ENCODE measurements at places on chromosomes 3 and 15.

- DNase-seq, result no peak
Observed at GRCh38 chr3:21417991-21418390, 333.0 kb downstream of the ZNF385D start.

DNA sequence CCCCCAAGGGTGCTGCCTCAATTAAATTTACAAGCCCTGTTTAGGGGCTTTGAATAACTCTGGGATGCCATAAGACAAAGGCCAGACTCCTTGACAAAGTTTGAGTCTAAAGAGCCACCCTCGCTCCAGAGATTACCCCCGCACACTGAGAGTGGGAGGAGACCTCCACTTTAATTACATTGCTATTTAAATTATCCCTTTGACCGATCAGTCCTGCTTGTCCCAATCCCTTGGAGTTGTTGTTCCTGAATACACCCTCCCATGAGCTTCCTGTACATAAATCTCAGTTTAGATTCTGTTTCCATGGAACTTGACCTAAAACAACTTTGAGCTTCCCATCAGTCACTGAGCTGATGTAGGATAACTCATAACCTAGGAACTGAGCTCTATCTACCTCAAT is 596.3 kb downstream of the PYDC2 start:
- DNase-seq, result no peak

DNA sequence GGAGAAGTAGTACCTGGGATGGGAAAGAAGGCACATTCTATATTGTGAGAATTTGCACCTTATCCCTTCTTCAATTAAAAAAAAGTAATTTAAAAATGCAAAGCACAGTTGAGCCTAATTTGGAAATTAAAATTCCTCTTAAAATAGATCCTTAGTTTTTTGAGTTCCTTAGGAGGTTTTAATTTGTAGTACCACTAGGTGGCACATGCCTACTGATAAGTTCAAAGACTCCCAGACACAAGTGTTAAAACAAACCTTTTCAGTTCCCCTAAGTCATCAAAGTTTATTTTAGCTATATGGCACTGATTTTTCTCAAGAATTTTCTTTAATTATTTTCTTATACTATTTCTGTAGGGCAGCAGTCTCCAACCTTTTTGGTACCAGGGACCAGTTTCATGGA is 127.6 kb upstream of the AZI2 start:
- no peak for DNase-seq

DNA sequence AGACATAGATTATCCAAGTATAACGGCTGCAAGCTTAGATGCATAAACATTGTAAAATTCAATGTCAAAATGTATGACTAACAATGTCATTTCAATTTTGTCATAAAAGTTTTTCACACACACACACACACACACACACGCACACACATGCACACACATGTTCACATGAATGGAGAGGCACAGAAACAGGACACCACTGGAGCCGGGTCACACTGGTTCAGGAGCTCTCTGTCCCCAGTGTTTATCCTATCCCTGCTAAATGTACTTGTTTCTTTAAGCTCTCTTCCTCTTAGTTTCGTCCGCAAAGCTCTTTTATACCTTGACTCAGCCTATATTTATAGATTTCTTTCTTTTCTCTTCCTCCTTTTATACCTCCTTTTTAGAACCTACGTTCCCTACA is 249.9 kb downstream of the CADPS start:
- no peak for DNase-seq

DNA sequence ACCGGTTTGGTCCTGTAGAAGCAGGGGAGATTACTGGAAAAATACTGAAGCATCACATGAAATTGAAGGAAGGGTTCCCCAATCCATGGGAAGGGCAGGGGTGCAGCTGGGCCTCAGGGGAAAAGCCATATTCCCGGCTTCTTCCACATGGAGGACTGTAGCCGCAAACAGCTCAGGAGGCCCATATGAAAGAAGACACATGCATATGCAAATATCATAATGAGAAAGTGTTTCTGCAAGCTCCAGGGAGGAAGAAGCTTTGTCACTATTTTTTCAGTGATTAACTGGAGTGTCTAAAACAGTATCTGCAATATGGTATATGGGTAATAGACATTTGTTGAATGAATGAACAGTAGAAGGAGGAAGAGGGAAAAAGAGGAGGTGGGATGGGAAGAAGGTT is 19.1 kb downstream of the DPH3 start:
- no peak for DNase-seq

DNA sequence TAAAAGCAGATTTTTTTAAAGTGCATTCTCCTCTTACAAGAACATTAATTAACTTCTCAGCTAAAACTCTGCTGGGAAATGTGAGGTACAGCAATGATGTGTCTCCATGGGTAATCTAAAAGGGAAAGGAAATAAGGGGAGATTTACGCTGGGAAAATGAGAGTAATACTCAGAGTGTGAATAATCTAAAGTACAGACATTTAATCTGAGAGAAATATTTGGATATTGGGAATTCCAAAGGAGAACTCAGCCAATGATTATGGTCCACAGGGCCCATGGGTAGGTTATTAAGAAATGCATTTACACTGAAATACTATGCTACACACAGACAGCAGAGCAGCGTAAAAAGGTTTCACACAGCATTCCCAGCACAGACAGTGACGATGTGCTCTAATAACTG is 229.9 kb downstream of the MAGI1 start:
- DNase-seq, result no peak

- no peak for DNase-seq
Observed at GRCh38 chr3:140198242-140198641, 263.3 kb downstream of the CLSTN2 start.

DNA sequence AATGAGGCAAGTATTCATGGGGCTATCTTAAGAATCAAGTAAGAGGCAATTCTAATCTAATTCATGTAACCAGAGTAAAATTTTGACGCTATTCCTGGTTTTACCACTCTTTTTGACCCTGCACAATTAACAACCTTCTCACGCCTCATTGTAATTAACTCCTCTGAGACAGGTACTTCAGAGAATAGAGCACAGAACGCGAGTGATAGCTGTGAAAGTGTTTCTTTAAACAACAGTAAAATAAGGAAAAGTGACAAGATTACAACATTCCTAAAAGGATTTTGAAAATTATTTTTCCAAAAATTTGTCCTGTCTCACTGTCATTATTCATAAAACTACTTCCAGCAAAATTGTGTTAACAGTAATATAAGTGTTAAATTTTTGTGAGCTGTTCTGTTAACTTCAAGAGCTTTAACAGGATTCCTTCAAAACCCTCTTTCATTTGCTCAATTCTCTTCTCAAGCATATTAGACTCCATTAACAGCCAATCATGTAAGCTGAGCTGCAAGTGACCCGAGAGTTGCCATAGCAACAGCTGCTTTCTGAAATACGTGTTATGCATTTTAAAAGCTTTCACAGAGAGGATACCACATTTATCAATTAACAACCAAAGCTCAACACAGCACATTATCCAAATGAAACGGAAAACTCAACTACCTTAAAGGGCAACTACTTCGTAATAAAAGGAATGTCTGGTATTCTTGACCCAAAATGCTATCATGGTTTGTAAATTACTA is 93.1 kb downstream of the STAG1 start:
- no peak for DNase-seq

DNA sequence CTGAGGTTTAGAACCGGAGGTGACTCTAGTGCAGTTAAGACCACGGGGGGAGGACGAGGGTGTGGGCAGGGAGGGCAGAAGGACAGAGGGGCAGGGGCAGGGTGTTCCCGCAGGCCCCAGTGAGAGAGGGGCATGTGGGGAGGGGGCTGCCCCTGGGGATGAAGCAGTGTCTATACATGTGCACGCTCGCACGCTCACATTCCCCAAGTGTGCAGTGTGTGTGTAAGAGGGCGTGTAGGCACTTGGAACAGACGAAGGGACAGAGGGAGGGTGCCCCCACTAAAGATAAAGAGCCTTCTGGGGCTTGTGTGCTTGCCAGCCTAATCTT is 69.5 kb upstream of the MEF2A start:
- no peak for DNase-seq

- DNase-seq, result no peak
Observed at GRCh38 chr15:82139823-82140268, 94.0 kb upstream of the MEX3B start.

DNA sequence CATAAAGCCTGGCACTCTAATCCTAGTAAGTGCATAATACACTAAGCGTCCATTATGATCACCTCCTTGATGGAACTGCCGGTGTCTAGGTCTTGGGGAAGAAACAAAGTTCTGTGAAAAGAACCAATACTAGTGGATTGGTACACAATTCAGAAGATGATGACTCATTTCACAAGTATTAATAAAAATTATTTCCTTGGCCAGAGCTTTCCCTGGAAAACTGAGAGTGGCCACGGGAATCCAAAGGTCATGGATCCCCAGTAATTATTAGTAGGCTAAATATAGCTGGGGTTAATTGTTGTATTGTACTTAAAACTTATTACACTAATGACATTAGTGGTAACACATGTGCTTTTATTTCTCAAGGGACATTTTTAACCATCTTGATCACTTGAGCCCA is 808.0 kb upstream of the NR2F2 start:
- no peak for DNase-seq

DNA sequence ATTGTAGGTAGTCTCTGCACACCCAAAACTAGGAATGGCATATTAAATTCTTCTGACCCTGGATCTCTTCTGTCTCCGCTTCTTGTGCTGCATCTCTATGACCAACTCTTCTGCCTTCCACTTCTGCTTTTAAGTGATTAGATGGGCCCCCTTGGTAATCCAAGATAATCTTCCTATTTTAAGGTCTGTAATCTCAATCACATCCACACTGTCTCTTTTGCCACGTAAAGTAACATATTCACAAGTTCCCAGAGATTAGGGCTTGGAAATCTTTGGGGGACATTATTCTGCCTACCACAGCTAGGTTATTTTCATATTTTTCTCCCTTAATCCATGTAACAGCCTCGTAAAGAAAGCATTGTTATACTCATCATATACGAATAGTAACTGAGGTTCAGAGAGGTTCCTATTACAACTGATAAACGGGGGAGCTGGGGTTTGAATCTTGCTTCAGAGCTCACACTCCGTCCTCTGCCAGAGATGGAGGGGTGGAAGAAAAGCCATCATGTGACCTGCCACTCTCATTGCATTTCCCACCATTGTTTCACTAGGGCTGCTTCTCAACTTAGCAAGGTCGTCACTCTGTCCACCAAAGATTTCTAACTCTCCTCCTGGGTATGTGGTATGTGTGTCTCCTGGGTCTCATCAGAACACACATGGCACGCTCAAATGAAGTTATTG is 6.6 kb upstream of the CD47 start:
- DNase-seq, result no peak

- DNase-seq, result no peak
Observed at GRCh38 chr3:127706785-127707351, 34.1 kb downstream of the ABTB1 start.

DNA sequence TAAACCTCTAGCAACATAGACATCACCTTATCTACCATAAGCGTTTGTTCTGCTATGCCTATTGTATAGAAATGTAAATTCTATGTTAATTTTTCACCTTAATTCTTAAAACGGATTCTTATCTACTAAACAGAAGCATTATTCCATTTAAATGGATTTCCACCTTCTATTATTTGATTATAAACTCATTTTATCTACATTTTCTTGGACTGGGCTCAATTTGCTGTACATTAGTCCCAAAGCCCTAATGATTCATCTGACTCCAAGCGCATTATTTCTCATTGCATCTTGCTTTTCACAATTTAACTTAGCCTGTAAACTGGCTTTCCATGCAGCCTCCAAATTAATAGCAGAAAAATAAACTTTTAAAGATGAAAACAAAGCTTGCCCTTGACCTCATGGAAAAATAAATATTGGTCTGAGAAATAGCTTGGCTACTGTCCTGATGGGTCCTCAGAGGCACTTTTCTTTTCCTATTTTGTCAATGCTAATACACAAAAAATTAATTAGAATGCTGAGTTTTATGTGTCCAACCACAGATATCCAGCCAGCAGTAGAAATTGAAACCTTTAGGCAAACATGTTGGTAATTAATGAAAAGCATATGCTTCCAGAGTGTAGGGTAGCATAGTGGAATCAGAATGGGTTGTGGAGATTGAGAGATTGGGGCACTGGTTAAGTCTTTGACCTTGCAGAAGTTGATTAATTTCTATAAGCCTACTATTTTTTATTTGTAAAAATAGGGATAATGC is 81.4 kb upstream of the CFAP20DC start:
- DNase-seq, result no peak

DNA sequence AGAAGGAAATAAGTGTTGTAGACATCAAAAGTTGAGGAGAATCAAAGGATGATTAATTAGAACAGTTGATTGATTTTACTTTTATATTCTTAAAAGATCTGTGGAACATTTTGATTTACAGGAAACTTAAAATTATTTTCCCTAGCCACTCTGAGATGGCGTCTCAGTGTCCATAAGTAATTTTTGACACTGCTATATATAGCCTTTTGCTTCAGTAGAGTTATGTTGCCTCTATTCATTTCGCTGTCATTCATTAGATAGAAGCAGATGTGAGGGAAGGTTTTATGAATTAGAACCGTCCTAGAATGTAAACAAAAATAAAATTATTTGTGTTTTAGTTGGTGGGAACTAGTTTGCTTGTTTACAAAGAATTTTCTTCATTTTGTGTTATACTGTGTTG is 51.1 kb upstream of the EIF3J start:
- DNase-seq, result no peak

DNA sequence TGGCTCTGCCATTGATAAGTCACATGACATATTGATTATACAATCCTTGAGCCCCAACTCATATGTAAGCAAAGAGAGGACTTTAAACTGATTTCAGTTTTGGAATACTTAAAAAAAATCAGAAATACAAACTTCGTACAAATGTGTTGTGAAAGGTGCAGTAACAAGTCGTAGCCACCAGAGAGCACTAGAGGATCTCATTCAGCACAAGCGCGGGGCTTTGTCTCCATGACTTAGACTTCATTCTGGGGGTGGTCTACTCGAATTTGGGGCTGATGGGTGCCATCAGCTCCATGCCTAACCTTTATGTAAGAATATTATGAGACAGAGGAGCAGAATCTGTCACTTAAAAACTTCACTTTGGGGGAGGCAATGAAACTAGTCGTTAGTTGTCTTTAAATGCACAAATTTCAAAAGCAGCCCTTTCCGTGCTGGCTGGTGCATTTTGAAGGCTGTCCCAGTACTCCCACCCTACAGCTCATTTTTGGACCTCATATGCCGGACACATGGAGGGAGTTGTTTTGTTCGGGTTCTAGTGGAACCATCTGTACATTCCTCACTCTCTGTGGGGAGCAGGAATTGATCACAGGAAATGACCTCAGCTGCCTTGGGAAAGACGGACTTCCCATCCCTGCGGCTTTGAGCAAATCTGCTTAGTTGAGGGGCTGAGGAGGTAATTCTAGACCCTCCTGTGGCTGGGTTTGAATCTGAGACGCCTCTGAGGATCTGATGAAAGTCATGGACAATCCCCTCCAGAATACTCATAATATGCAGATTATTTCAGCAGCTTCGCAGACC is 27.5 kb upstream of the MASP1 start:
- DNase-seq, result peak; percentile 13

- DNase-seq, result peak; percentile 29
Observed at GRCh38 chr15:42704492-42704926, 32.4 kb downstream of the CDAN1 start.

DNA sequence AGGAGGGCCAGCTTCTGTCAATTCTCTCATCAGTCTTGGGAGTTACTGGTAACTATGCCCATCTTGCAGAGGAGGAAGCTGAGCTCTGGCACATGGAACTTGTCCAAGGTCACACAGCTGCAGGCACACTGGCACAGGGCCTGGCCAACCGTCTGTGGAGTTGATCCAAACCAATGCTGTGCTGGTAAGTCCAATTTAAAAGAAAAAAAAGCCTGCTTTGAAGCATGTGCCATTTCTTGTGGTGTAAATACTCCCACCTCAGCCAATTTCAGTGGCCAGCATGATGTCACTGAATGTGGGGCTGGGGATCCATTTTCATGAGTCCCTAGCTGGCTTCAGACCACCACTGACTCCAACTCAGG is 83.4 kb downstream of the CHSY1 start:
- DNase-seq, result no peak

GRCh38 chr3:73605412-73605811 is 19.3 kb downstream of the PDZRN3 start:
- no peak for DNase-seq
